Neural progenitor cell (in vitro differentiated cells): ENCODE measurements at places on chromosomes 1 and 21. TPM values are rescaled to one million over a fixed set of nuclear protein-coding genes. Genes with fewer than 3 reads are reported as not detected.

GRCh38 chr1:201505503-201505890 is 1.4 kb downstream of the CSRP1 start:
- no peaks in the 10 kb centered on the region for H3K36me3 ChIP-seq
- H3K27me3 ChIP-seq, result peaks cover 45% of the 10 kb centered on the region
- peaks cover 36% of the 10 kb centered on the region for H3K4me1 ChIP-seq
- no peak overlapping the region for H3K27ac ChIP-seq

The LHX8 gene
- 0.06 TPM in 1 of 2 replicates, not detected in the other for total RNA-seq

DNA sequence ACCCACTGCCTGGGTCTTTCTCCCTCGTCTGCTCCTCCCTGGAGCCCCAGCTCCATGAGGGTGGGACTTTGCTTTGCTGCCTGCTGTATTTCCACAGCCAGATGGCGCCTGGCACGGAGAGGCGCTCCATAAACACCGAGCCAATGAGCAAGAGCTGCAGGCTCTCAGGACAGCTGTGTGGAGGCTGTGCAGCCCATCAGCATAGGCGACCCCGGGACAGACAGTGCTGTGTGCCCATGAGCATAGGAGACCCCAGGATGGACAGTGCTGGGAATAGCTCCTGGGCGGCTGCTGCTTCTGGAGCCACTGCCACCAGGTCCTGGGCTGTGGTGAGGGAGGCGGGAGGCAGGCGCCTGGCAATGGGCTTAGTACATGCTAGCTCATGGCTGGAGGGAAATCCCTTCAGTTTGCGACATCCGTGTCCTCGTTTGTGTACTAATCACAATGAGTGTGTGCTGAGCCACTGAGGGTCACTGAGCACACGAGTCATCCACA is 29.2 kb downstream of the CEP104 start:
- H3K27me3 ChIP-seq, result no peaks in the 10 kb centered on the region
- H3K27ac ChIP-seq, result no peak overlapping the region
- no peaks in the 10 kb centered on the region for H3K36me3 ChIP-seq

The FCER1G gene
- 0.34 TPM in 1 of 2 replicates, not detected in the other for total RNA-seq

GRCh38 chr1:243595527-243596210 is 254.4 kb downstream of the AKT3 start:
- H3K27me3 ChIP-seq, result no peaks in the 10 kb centered on the region
- no peak overlapping the region for H3K4me3 ChIP-seq
- no peak overlapping the region for H3K27ac ChIP-seq

- no peak overlapping the region for H3K4me3 ChIP-seq
- no peaks in the 10 kb centered on the region for H3K27me3 ChIP-seq
- H3K27ac ChIP-seq, result no peak overlapping the region
- H3K36me3 ChIP-seq, result no peaks in the 10 kb centered on the region
Observed at GRCh38 chr1:15328351-15329103, 81.2 kb upstream of the EFHD2 start.

DNA sequence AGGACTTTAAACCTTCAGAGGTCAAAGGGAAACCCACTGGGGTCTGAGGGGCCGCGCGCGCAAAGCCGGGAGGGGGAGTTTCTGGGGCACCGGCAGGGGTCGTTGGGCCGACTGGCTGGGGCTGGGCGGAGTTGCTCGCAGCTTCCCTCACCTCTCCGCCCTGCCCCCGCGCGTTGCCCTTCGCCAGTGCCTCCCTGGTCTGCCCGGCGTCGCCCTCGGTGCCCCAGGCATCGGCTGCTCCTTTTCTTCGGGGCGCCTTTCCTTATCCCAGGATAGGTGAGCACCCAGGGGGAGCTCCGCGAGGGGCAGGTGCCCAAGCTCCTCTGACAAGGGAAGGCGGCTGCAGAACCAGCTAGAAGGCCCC is 390 bp upstream of the NGF start:
- DNase-seq, result peak; percentile 74
- H3K4me3 ChIP-seq, result peak overlapping the region; percentile 70
- H3K36me3 ChIP-seq, result no peaks in the 10 kb centered on the region
- H3K27me3 ChIP-seq, result peaks cover 72% of the 10 kb centered on the region

DNA sequence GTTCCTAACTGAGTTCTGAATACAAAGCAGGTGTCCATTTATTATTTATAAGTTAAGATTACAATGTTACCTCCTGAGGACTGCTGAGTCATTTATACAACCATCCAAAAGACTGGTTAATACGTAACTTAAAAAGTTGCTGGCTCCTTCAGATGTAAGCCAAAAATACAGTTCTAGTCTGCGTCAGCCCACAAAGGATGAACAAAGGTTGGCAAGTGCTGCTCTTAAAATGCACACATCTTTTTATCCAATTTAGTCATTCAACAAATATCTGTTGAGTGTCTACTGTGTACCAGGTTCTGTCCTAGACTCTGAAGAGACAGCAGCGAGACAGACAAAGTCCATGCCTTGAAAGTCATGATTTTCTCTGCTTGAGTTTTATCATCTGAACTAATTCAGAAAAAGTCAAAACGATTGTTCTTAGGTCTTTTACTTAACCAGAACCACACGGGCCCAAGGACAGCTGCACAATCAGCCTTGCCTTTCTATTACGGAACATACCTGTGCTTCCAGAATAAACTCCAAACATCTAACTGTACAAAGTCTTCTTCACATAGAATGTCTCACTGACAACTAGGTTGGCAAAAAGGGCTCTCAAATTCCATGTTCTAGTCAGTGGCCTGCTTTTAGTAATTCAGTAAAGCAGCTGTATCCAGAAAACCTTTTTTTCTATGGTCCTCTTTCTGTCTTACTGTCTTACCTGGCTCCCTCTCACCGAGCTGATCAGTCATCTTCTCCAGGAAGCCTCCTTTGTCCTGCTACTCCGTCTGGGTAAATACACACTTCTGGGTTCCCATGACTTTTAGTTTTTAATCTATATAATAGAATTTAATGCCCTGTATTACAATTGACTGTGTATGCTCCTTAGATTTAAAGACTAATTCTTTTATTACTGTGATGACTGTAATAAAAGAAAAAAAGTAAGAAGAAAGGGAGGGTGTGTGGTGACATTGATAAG is 15.5 kb upstream of the CNN3 start:
- no peaks in the 10 kb centered on the region for H3K27me3 ChIP-seq
- no peak for DNase-seq
- H3K4me3 ChIP-seq, result no peak overlapping the region
- H3K27ac ChIP-seq, result no peak overlapping the region
- H3K36me3 ChIP-seq, result no peaks in the 10 kb centered on the region

DNA sequence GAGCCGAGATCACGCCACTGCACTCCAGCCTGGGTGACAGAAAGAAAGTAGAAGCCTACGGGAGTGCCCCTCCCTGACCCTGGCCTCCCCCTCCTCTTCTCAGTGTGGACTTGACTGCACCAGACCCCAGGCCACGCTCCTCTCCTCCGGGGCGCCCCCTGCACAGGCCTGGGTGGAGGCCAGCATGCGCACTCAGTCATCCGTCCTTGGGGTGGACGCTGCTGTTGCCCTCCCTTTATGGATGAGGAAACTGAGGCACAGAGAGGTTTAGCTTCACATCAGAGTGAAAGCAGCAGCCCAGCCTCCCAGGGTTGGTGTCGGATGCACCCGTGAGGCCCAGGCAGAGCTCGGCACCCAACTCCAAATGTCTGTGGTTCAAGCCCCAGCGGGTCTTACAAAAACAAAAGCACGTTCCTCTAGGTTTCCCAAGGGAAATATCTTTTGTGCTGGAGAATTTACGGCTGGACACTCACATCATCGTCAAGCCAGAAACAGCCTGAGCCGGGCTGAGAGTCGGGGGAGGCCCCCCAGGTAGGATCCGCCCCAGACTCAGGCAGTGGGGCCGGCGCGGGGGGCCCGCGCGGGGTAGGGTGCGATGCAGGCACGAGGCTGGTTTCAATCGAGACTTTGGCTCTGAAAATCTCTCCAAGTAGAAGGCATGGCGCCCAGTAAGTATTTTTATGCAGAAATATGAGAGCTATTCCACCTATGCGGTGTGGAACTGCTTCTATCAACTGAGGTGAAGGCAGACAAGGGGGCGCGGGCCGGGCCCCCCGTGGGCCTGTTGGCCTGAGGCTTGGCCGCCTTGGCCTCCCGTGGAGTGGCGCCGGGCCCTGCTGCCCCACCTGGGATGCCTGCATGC is 36.6 kb downstream of the MORN1 start:
- no peaks in the 10 kb centered on the region for H3K27me3 ChIP-seq
- DNase-seq, result no peak
- no peaks in the 10 kb centered on the region for H3K36me3 ChIP-seq
- no peak overlapping the region for H3K27ac ChIP-seq
- no peak overlapping the region for H3K4me3 ChIP-seq

- no peaks in the 10 kb centered on the region for H3K36me3 ChIP-seq
- H3K4me1 ChIP-seq, result no peaks in the 10 kb centered on the region
- no peaks in the 10 kb centered on the region for H3K27me3 ChIP-seq
- no peak overlapping the region for H3K4me3 ChIP-seq
Observed at GRCh38 chr1:79079770-79080169, 73.2 kb upstream of the ADGRL4 start.

The LCE1D gene
- total RNA-seq, result not detected in 2 replicates

- H3K36me3 ChIP-seq, result no peaks in the 10 kb centered on the region
- H3K27ac ChIP-seq, result peak overlapping the region; percentile 81
- H3K27me3 ChIP-seq, result no peaks in the 10 kb centered on the region
Observed at GRCh38 chr1:183330335-183330734, 87.8 kb downstream of the NMNAT2 start.

DNA sequence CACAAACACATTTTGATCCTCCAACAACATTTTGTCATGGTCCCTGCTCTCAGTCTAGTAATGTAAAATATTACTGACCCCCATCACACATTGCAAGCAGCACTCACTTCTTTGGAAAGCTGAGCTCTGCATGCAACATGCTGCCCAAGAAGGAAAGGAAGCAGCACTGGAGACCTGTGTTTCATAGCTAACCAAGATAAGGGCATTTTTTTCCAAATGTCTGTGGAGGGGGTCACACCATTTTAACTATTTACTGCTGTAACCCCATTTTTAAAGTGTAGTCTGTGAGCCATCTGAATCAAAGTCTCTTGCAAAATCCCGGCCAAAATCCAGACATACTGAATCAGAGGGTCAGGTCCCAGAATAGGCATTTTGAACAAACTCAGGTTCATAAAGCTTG is 4.5 kb upstream of the RASSF5 start:
- H3K27me3 ChIP-seq, result peaks cover 59% of the 10 kb centered on the region
- H3K4me1 ChIP-seq, result peaks cover 6% of the 10 kb centered on the region
- no peak overlapping the region for H3K4me3 ChIP-seq
- DNase-seq, result no peak

The OR2T35 gene
- total RNA-seq, result not detected in 2 replicates

DNA sequence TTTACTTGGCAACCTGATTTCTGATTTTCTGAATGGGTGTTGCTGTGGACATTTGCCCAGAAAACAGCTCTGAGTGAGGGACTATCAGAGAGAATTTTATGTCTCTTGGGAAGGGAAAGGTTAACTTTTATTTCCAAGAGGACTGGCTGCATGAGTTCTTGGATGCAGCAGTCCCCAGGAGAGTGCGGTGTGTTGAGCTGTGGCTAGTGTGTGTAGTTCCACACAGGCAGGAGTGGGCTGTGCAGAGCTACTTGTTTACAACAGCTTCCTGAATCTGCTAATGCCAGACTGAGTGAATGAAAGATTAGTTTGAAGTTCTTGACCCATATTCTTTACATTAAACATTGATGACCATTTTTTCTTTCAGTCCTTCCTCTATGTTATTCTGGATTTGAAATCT is 41.0 kb upstream of the APOBEC4 start:
- no peak for DNase-seq
- H3K4me3 ChIP-seq, result no peak overlapping the region
- H3K27me3 ChIP-seq, result no peaks in the 10 kb centered on the region
- H3K27ac ChIP-seq, result no peak overlapping the region
- no peaks in the 10 kb centered on the region for H3K36me3 ChIP-seq
- peaks cover 3% of the 10 kb centered on the region for H3K4me1 ChIP-seq

DNA sequence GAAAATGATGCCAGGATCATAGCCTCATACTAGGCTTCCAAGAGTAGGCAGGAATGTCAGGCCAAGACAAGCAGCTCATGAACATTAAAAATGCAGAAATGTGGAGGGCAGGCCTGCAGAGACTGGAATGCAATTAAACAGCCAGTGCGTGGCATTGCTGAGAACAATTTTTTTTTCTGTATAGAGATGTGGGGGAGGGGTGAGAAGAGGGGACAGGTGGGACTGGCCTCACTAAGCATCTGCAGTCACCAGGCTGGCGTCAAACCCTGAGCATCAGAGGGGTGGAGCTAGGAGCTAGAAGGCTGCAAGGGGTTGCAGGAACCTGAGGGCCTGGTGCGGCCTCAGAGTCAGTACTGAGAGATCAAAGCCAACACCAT is 114.1 kb downstream of the TNR start:
- H3K4me3 ChIP-seq, result no peak overlapping the region
- no peak overlapping the region for H3K27ac ChIP-seq
- DNase-seq, result no peak
- no peaks in the 10 kb centered on the region for H3K4me1 ChIP-seq
- no peaks in the 10 kb centered on the region for H3K36me3 ChIP-seq

GRCh38 chr1:21909787-21910503 is 27.2 kb downstream of the HSPG2 start:
- H3K4me3 ChIP-seq, result no peak overlapping the region
- peak overlapping the region; percentile 79 for H3K27ac ChIP-seq
- H3K27me3 ChIP-seq, result no peaks in the 10 kb centered on the region
- peak; percentile 81 for DNase-seq
- H3K4me1 ChIP-seq, result peaks cover 39% of the 10 kb centered on the region

The PCSK9 gene
- total RNA-seq, result 4.5 and 13.7 TPM in 2 replicates

The KPRP gene
- not detected in 2 replicates for total RNA-seq
